ENCODE measurements at places on chromosomes 5 and 9.

- no peak for DNase-seq
These were observed 70.3 kb downstream of the PGM5 start for GRCh38 chr9:68426755-68427154.

DNA sequence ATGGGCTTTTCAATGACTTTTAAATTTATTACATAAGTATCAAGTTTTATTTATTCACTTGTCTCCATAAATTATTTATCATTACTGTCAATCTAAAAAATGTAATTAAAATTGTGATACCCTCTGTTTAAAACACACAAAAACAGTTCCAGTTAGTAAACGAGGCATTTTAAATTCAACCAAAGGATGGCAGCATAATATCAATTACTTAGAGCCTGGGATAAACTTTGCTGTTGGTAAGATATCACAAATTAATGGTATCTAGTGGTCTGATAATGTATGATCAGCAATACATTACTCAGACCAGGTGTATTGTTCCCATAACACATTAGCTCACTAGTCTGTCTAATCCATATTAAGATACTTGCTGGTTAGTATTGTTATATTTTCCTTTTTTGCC, 9.6 kb upstream of the IFNE start:
- DNase-seq: no peak

GRCh38 chr5:163821142-163821541, 315.7 kb downstream of the MAT2B start:
- DNase-seq: no peak

GRCh38 chr5:143182901-143183820, 220.3 kb downstream of the NR3C1 start:
- no peak for DNase-seq

DNA sequence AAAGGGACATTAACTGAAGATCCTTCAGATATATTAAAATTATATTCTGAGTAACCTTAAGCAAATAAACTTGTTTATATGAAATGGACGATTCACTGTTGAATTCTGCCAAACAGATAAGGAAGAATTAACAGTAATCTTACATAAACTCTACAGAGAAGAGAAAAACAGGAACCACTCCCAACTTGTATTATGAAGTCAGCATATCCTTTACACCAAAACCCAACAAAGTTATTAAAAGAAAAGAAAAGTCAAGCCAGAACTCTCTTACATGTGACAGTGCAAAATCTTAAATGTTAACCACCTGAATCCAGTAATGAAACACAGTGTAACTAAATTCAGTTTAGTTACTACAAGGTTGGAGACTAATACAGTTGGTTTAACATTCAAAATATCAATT, 185.8 kb downstream of the DEPDC1B start:
- no peak for DNase-seq

DNA sequence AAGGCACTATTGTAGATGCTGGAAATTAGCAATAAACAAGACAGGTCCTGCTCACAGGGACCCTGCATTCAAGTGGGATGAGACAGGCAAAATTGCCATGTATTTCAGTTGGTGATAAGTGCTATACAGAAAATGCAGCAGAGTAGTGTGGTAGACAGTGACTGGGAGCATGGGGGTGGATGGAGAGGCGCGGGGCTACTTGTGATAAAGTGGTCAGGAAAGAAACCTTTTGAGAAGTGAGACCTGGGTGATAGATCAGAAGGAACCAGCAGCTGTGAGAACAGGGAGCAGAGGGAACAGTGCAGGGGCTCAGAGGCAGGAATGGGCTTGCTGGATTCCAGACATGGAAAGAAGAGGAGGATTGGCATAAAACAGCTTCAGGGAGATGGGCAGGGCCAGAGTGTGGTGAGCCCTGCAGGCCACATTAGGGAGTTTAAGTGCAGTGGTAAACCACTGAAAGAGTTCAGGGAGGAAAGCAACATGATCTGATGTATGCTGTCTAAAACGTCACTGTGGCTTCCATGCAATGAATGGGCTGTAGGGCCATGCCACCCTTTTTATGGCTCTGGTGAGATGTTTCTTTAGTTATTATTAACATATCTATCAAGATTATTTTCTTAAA, 7.3 kb downstream of the CRHBP start:
- DNase-seq: no peak

DNA sequence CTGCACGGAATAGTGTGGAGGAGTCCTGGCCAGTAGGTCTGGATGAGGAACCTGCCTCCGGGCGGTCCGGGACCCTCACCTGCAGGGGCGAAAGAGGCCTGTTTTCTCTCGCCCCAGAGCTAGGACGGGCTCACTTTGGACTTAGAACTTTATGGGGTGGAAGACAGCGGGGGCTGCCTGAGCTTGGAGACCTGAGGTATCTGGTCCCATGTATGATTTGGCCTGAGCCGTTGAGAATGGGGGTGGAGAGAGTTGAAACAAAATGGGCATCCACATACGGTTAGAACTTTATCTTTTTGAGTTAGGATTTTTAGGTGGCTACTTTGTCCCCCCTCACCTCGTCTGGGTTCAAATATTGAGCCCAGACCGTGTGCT, 681 bp upstream of the ETF1 start:
- DNase-seq: no peak

GRCh38 chr5:55427157-55427556, 107.6 kb downstream of the PLPP1 start:
- no peak for DNase-seq

- DNase-seq: no peak
These were observed 14.2 kb upstream of the CMBL start for GRCh38 chr5:10321882-10322281.

DNA sequence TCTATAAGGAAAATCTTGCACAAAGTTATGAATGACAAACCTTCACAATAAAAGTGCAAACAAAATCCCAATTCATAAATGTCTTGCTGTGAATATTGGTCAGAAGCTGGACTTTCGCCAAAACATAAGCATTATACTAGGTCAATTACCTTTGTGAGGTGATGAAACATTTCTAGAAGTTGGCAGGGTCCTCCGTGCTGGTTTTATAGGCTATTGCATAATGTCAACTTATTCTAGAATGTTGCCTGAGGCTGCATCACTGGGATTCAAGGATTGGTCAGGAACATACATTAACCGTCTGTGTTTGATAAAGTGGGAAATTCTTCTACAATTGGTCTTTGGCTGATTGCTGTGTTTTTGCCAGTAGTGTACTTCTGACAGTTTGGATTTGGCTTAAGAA, 49.8 kb upstream of the PALM2AKAP2 start:
- DNase-seq: no peak

DNA sequence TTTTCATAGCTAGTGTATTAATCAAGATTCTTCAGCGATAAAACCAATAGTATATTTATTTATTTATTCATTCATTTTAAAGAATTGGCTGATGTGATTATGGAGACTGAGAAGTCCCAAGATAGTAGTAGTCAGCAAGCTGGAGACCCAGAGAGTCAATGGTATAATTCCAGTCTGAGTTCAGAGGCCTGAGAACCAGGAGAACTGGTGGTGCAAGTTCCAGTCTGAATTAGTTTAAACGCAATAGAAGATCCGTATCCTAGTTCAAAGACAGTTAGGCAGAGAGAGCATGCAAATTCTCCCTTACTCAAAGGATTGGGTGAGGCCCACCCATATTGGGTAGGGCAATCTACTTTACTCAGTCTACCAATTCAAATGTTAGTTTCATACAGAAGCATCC, 364.2 kb upstream of the RPS23 start:
- DNase-seq: no peak

- DNase-seq: no peak
These were observed 131.0 kb downstream of the RASGRF2 start for GRCh38 chr5:81091199-81091598.

DNA sequence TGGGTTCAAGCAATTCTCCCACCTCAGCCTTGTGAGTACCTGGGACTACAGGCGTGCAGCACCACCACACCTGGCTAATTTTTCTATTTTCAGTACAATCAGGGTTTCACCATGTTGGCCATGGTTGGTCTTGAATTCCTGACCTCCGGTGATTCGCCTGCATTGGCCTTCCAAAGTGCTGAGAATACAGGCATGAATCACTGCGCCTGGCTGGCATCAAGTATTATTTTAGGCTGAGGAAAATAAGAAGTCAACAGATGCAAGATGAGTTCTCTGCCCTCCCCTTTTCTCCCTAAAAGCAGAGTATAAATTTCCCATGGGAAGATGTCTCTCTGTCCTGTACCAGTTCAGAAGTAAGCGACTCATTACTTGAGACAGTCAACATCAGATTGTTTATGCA, 71.5 kb downstream of the ELAVL2 start:
- no peak for DNase-seq
